ENCODE measurements at places on chromosomes 3 and 15.

DNA sequence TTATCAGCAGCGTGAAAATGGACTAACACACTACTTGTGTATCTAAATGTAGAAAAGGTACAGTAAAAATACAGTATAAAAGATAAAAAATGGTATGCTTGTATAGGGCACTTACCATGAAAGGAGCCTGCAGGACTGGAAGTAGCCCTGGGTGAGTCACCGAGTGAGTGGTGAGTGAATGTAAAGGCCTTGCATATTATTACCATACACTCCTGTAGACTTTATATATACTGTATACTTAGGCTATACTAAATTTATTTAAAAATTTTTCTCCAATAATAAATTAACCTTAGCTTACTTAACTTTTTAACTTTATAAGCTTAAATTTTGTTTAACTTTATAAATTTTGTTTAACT lies 67.2 kb upstream of the TSPAN3 start:
- no peak for DNase-seq

DNA sequence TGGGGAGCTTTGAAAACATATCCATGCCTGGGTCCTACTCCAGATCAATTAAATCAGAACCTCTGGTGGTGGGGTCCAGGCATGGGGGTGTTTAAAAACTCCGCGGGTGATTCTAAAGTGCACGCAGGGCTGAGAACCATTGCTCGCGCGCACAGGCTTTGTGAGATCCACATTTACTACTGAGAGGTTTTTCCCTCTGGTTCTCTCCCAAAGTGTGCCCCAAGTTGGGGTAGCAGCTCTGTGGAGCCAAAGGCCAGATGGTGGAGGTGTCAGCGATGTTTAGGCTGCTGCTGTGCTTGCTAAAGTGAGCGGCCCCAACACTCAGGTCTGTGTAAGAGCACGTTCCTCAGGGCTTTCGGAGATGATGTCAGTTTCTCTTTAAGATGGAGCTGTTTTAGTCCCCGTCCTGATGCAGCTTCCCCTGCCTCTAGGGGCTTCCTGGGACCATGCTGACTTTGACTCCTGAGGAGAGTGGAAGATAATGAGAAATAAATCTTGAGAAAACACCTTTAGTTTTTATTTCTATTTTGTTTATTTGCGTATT lies 13.4 kb upstream of the MAGEF1 start:
- no peak for DNase-seq

DNA sequence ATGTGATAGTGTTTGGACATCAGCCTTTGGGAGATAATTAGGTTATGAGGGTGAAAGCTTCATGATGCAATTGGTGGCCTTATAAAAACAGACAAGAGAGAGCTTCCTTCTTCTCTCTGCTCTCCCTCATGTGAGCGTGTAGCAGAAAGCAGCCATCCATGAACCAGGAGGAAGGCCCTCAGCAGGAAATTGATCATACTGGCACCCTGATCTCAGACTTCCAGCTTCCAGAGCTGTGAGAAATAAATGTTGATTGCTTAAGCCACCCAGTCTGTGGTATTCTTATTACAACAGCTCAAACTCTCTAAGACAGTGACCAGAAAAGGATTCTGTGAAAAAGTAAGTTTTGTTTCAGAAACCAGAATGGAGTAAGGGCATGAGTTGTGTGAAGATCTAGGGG lies 13.3 kb downstream of the STAC start:
- no peak for DNase-seq

DNA sequence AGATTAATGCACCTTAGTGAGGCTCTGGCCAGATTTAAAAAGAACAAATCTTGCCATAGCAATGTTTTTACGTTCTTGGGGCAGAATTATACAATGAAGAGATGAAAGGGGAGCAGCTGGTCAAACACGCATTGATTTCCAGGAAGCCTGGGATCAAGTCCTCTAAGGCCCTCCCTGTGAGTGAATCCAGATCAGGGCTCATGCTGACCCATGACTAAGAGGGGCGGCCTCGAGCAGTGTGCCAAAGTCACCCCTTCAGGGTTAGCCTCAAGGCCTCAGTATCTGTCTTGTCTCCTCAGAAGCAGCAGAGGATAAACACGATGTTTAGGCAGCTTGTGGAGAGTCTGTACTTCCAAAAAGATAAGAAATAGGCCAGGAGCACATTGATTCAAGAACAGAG lies 9.3 kb upstream of the RBP1 start:
- DNase-seq, result no peak

DNA sequence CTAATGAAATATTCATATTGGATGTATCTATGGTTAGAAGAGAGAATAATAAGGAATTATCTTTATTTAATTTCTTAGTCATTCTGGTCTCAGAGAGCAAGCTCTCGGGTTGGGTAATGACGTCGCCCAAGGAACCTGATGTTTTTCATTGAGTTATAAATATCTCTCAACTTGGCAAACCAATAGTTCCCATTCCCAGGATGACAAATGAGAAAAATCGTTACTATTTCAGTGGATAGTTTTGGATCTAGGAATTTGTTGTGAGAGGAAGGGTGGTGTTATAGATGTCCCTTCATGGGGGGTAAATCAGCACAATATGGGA lies 162.9 kb upstream of the NR2E3 start:
- DNase-seq, result no peak

DNA sequence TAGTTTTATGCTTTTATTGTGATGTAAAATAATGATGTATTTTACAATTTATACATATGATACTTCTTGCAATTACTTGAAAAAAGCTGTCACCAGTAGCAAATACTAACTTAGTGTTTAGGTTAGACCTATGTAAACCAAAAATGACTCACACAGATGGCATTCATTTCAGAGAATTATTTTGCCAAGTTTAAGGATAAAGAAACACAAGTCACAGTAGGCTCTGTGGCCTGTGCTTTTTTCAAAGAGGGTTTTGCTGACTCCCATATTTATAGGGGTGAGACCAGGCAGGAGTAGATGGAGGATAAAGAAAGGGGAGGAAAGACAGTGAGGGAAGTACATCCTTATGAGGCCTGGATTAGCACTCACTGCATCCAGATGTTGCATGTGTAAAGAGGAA lies 356.6 kb upstream of the NPAP1 start:
- no peak for DNase-seq

GRCh38 chr3:54793171-54793570 lies 134.7 kb downstream of the LRTM1 start:
- DNase-seq, result no peak

DNA sequence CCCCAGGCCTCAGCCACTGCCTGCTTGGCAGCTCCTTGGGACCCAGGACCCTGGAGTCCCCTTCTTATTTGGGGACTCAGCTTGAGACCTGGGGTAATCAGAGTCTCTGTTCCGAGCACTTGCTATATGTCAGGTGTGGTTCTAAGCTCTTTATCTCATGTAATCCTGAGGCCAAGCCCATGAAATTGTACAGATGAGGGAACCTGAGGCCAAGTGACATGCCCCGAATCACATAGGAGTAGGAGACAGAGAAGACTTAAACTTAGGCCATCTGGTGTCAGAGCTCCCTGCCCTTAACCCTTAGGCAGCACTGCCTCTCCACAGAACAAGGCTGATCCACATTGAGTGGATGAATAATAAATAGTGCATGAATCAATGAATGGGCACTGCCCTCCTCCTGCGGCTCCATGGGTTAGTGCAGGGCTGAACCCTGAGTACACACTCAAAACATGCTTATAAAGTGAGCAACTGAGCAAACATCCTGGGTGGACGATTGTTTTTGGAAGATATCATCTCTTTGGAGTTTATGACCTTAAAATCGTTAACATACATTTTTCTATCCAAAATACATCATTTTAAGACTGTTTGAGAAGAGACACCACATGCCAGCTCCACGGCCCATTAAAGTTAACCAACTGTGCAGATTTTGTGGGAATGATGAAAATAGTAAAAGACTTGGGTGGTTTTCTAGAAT lies 33.2 kb upstream of the IQSEC1 start:
- DNase-seq, result no peak

DNA sequence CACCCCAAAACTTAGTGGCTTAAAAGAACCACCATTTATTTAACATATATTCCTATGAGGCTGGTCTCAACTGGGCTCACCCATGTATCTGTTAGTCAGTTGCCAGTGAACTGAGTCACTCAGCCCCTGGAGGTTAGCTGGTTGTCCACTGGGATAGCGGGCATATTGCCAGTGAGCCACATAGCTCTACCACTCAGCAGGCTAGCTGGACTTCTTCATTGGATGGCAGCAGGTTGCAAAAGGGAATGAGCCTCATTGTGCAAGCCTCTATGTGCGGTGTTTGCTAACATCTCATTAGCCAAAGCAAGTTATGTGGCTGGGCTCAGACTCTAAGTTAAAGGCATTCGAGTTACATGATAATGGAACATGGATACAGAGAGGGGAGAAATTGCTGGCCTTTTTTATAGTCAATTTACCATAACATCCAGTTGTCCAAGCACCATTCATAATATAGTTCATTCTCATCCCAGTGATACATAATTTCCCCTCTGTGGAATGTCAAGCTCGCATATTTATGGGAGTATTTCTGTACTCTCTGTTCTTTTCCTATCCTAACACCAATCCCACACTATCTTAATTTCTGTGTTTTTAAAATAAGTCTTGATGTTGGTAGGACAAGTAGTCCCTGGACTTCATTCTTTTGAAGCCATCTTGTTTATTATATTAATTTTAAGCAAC lies 8.7 kb downstream of the BTD start:
- DNase-seq, result no peak

GRCh38 chr3:131793870-131794269 lies 240.9 kb downstream of the CPNE4 start:
- no peak for DNase-seq

DNA sequence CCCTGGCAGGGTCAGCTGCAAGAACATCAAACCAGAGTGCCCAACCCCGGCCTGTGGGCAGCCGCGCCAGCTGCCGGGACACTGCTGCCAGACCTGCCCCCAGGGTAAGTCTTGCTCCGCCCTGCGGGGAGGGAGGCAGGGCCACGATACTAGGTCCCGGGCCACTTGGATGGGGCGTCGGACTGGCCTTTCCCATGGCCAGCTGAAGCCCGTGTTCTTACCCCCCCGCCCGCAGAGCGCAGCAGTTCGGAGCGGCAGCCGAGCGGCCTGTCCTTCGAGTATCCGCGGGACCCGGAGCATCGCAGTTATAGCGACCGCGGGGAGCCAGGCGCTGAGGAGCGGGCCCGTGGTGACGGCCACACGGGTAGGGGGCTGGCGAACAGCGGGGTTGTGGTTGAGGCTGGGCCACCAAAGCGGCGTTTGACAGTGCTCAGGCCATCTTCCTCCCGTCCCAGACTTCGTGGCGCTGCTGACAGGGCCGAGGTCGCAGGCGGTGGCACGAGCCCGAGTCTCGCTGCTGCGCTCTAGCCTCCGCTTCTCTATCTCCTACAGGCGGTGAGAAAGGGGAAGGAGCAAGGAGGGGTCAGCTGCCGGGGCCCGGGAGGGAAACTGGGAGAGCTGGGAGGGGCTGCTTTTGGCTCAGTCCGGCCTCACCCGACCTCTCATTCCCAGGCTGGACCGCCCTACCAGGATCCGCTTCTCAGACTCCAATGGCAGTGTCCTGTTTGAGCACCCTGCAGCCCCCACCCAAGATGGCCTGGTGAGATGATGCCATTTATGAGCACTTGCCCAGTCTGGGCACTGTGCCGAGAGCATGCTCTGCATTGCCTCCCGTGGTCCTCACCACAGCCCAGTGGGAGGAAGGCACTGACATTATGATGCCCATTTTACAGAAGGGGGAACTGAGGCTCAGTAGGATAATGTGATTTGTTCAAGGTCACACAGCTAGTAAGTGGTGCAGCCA lies 1.7 kb downstream of the CHRD start:
- DNase-seq, result no peak

DNA sequence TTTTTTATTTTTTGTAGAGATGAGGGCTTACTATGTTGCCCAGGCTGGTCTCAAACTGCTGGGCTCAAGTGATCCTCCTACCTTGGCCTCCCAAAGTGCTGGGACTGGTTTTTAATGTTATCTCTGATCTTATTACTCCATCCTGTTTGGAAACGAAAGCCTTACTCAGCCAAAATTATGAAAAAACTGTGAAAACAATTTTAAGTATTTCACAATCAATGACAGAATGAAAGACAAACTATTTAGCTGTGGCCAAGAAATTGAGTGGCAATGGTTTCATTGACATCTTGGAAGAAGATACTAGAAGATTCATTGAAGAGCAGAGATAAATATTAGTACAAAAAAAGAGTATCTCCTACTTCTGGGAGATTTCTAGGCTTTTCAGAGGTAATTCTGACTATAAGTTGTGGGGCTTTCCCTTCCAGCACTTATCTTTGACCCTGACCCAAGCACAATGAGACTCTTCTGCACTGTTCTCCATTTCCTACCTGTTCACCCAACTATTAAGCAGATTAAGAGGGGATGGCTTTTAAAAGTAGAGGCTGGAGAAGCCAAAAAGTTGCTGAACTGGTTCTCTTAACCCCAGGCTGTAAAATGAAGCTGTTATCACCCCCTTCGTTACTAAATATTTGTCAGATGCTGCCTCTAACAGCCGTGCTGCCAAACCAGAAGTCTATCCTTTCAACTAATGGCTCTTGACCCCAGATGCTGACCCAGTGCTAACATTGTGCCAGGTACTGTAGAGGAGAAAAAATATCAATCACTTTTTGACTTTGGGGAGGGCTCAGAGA lies 14.2 kb upstream of the SLC25A36 start:
- DNase-seq, result no peak

DNA sequence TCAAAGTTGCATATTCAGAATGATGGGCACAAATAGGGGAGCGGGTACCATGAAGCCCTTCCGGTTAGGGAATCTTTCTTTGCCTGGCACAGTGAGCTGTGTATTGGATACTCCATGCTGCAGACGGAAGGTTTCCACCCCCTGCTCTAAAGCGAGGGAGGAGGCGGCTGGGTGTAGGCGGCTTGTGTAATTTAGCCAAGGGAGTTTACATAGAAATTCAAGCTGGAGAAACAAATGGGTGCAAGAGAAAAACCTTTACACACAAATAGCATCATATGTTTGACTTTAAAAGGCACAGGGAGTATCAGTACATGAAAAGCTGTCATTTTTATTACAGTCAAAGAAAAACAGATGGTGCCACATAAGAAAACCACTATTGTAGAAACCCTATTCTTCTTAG lies 59.3 kb upstream of the ADCY5 start:
- DNase-seq, result no peak

DNA sequence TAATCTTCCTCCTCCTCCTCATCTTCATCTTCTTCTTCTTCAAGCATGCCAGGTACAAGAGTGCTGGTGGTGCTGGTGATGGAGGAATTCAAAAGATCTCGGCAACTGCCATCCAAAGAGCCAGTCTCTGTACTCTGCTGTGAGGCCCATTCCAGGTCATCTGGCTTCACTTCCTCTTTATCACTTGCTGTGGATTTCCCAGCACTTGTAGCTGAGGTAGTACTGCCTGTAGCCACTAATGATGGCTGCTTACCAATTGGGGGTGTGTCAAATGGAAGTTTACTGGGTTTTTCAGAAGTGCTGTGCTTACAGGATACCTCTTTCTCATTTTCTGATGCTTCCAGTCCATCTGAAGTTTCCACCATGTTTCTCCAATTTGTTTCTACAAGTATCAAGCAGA lies 28.8 kb upstream of the SHC4 start:
- no peak for DNase-seq

GRCh38 chr3:120341658-120342346 lies 7.4 kb downstream of the LRRC58 start:
- DNase-seq, result no peak

- DNase-seq, result no peak
Observed at GRCh38 chr3:127536830-127537812, 53.4 kb downstream of the TPRA1 start.

- DNase-seq, result no peak
Observed at GRCh38 chr15:94047566-94047965, 183.8 kb upstream of the MCTP2 start.

Data from stimulated activated CD8-positive, alpha-beta memory T cell treated with anti-CD3 and anti-CD28 coated beads, Interleukin-7, amount 100 ng/mL, for 1 hour (primary cell).